ENCODE measurements at places on chromosomes 6 and 20.

- DNase-seq, result no peak
Measured at GRCh38 chr6:94894300-94894699, 683.0 kb upstream of the MANEA start.

DNA sequence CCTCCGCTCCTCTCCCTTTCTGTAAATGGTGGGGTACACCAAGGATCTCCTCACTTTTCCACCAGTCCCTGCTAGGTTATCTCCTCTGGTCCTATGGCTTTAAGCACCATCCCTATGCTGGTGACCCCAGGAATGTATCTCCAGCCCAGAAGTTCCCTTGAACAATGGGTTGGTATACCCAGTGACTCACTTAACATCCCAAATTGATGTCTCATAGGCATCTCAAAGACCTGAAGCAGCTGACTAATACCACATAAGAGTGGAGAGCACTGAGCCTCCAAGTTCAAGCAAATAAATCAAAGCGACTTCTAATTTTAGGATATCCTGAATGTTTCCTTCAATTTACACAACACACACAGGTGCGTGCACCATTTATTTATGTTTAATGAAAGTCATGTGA lies 48.3 kb downstream of the ADGRF1 start:
- DNase-seq, result peak; percentile 79

DNA sequence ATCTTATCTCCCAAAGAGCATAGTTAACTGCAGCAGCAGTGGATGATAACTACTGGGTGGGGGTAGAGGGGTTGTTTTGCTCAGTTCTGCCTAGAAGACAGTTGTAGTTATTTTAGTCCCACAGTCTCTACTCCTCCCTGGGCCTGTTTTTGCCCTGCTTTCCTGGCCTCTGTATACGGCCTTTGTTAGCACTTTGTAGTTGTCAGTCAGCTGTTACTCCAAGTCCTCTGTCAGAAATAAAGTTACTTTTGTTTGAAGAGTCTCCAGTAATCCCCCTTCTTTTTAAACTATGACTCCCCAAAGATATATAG lies 113.9 kb downstream of the SLC16A10 start:
- DNase-seq, result no peak

DNA sequence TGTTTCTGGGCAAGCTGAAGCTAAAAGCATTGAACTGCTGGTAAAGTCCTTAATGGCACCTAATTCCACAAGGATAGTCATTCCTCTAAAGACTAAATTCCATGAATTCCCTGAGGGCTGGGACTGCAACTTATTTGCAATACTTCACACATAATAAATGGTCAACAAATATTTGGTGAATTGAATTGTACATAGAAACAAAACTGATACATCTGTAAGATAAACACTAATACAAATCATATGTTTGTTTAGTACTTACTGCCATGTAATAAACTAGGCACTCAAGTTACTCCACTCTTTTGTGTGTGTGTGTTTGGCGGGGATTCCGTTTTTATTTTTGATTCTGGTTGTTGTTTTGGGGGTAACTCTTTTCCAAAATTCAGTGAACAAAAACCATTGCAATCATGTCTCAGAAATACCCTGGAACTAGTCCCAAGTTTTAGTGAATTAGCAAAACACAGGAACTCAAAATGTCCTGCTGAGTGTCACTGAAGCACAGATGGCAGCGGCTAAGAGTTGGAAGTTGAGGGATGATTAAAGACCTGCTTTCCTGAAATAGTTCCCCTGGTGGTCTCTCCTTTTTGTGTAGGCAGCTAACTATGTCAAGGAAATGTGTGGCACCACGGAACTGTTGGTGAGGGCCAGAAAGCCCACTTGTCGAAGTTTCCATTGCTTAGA lies 74.8 kb upstream of the SNRPB2 start:
- DNase-seq, result no peak

- DNase-seq, result no peak
Measured at GRCh38 chr6:99492092-99492491, 23.1 kb downstream of the USP45 start.

All from fibroblast of upper back skin (primary cell).